SJSA1 (cell line): ENCODE measurements at places on chromosomes 11 and 22. TPM values are rescaled to one million over a fixed set of nuclear protein-coding genes. Genes with fewer than 3 reads are reported as not detected.

HOATZ gene
- total RNA-seq = not detected in 2 replicates

DNA sequence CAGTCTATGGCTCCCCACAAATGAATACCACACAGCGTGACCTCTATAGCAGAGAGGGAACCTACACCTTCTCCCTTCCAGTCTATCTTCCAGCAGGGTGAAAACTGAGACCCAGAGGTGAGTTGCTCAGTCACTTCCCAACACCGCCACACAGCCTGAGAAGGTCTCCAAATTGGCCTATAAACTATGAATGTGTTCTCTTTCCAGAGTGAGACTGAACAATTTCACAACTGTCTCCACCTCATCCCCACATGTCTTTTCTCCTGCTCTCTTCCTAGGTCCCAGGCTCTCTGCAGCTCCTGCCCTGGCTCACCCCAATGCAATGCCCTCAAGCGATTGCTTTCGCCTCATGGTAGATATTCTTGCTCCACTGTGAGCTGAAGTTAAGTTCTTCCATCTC is 14.0 kb downstream of the CLMP start:
- no peaks in the 10 kb centered on the region for H3K4me1 ChIP-seq
- peaks cover 7% of the 10 kb centered on the region; the same call in 1 of the 2 replicates for H3K36me3 ChIP-seq
- DNase-seq = no peak
- H3K27ac ChIP-seq = no peak overlapping the region
- H3K4me3 ChIP-seq = no peak overlapping the region

- no peak overlapping the region for H3K27ac ChIP-seq
- DNase-seq = no peak
- no peak overlapping the region for H3K4me3 ChIP-seq
Measured at GRCh38 chr11:78262238-78262637, 73.5 kb downstream of the USP35 start.

GRCh38 chr11:45076761-45077160 is 69.7 kb upstream of the PRDM11 start:
- H3K27ac ChIP-seq = no peak overlapping the region
- DNase-seq = no peak
- H3K4me1 ChIP-seq = no peaks in the 10 kb centered on the region
- H3K4me3 ChIP-seq = no peak overlapping the region
- H3K36me3 ChIP-seq = no peaks in the 10 kb centered on the region
- peaks cover 4% of the 10 kb centered on the region; the same call in 1 of the 2 replicates for H3K27me3 ChIP-seq

DNA sequence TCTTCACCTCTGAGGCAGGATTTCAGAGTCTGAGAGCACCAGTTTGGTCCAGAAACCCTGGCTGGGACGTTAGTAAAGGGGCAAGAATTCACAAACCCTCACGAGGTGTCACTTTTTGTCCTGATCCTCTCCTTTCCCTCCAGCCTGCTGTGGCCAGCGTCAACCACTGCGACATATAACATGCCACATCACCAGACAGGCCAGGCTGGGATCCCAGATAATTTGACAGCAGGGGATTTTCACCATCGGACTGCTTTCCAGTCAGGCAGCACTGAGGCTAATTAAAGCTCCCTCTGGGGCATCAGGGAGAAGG is 36.8 kb upstream of the RBFOX2 start:
- no peak for DNase-seq
- no peaks in the 10 kb centered on the region for H3K27me3 ChIP-seq
- H3K36me3 ChIP-seq = no peaks in the 10 kb centered on the region
- H3K4me3 ChIP-seq = peak overlapping the region; percentile 39
- H3K27ac ChIP-seq = peak overlapping the region; percentile 80
- H3K4me1 ChIP-seq = peaks cover 20% of the 10 kb centered on the region
